ENCODE measurements at places on chromosomes 1 and 21. TPM values are rescaled to one million over a fixed set of nuclear protein-coding genes. Genes with fewer than 3 reads are reported as not detected.

GRCh38 chr1:92461364-92462097 lies 25.2 kb downstream of the GFI1 start:
- no peak overlapping the region for H3K4me3 ChIP-seq
- H3K27ac ChIP-seq = no peak overlapping the region
- no peaks in the 10 kb centered on the region for H3K27me3 ChIP-seq
- no peak for DNase-seq

- no peaks in the 10 kb centered on the region for H3K4me1 ChIP-seq
- no peak overlapping the region for H3K27ac ChIP-seq
- no peak overlapping the region for H3K4me3 ChIP-seq
- DNase-seq = no peak
- H3K27me3 ChIP-seq = no peaks in the 10 kb centered on the region
Observed at GRCh38 chr1:188708795-188709535, 1768.7 kb downstream of the BRINP3 start.

Gene CEP350
- 83.7 TPM for total RNA-seq

Gene ATXN7L2
- 18.5 TPM for total RNA-seq

GRCh38 chr1:42192106-42192505 lies 27.6 kb upstream of the GUCA2A start:
- no peak overlapping the region for H3K27ac ChIP-seq
- peaks cover 4% of the 10 kb centered on the region for H3K4me1 ChIP-seq
- peaks cover 46% of the 10 kb centered on the region for H3K36me3 ChIP-seq
- H3K27me3 ChIP-seq = no peaks in the 10 kb centered on the region

Gene C1orf53
- total RNA-seq = not detected

DNA sequence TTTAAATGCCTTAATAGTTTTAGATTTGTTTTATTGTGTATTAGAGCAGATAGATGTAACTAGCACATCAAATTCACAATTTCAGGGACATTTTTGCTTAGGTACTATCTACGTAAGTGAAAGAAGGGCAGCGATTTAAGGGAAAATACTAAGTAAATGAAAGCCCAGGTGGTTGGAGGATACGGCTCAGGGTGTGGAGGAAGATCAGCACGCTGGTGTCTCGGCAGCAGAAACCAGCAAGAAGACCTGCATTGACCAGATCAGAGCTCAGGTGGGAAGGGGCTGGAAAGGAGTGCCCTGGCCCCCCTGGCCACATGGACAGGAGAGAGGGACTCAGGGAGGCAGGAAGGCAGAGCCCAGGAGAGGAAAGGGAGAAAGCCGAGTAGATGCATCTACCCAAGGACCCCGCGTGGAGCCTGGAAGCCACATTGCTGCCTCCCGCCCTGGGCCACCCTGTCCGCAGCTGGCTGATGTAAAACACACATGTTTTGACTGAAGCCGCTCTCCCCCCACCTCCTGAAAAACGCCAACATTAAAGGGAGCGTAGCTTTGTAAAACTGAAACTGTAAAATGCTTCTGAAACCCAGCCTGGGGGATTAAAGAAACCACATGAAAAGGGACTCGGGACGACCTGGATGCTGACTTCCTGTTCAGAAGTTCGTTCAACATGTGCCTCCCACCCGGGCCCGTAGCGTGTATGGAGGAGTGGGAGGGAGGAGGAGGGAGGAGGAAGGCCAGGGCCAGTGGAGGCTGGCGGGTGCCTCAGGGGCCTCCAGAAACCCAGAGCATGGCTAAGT lies 72.6 kb upstream of the TARDBP start:
- no peaks in the 10 kb centered on the region for H3K36me3 ChIP-seq
- peak; percentile 43 for DNase-seq
- no peak overlapping the region for H3K27ac ChIP-seq
- H3K4me3 ChIP-seq = no peak overlapping the region
- peaks cover 13% of the 10 kb centered on the region for H3K27me3 ChIP-seq

DNA sequence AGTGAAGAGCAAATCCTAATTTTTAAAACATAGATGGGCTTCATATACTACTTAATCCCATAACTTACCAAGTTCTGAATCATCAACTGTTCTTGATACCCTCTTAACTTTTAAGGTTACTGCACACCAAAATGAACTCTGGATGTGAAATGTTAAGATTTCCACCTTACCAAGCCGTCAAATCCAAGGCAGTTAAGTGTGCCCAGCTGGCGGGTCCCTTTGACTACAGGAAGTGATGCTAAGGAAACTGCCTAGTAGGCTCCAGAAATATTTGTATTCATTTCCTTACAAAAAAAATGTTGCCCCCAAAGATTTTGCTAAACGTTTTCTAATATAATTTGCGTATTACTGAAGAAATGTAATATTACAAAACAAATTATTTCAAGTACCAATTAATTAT lies 10.7 kb downstream of the NRIP1 start:
- H3K4me3 ChIP-seq = no peak overlapping the region
- H3K36me3 ChIP-seq = no peaks in the 10 kb centered on the region
- H3K4me1 ChIP-seq = peaks cover 11% of the 10 kb centered on the region
- H3K27ac ChIP-seq = no peak overlapping the region
- no peak for DNase-seq

Measured in natural killer cell (primary cell).